ENCODE measurements at places on chromosomes 1 and 21. TPM values are rescaled to one million over a fixed set of nuclear protein-coding genes. Genes with fewer than 3 reads are reported as not detected.

The PTPRU gene
- total RNA-seq = 4.2 TPM

The PAX7 gene
- not detected for total RNA-seq

The CACNA1S gene
- total RNA-seq = not detected

The POU3F1 gene
- total RNA-seq = not detected

The EFCAB14 gene
- total RNA-seq = 34.1 TPM

The C1orf21 gene
- 7.9 TPM for total RNA-seq

The OR10Z1 gene
- total RNA-seq = not detected

The TTLL7 gene
- 2.7 TPM for total RNA-seq

The FCGR2B gene
- total RNA-seq = under 0.01 TPM

The GBP6 gene
- not detected for total RNA-seq

The MPZ gene
- total RNA-seq = 0.32 TPM

The DNAJC28 gene
- total RNA-seq = 1.3 TPM

The UTP25 gene
- 4.9 TPM for total RNA-seq

The MEX3A gene
- total RNA-seq = 5.8 TPM

The KRTAP6-1 gene
- total RNA-seq = not detected

The AZIN2 gene
- total RNA-seq = 1.9 TPM

The AGL gene
- 17.5 TPM for total RNA-seq

The TNFRSF4 gene
- 0.65 TPM for total RNA-seq

The OR2G6 gene
- not detected for total RNA-seq

The PFKFB2 gene
- 1.6 TPM for total RNA-seq

The CYP4B1 gene
- total RNA-seq = not detected

The ARTN gene
- 0.15 TPM for total RNA-seq

The ROR1 gene
- 12.7 TPM for total RNA-seq

The DNM3 gene
- 0.76 TPM for total RNA-seq

The SNX7 gene
- total RNA-seq = 54.9 TPM

The CSMD2 gene
- total RNA-seq = 0.15 TPM

The COL16A1 gene
- total RNA-seq = 35.6 TPM

The GREM2 gene
- not detected for total RNA-seq

The RIPK4 gene
- total RNA-seq = not detected

The C1orf105 gene
- total RNA-seq = not detected
